ENCODE measurements at places on chromosomes 3 and 15.

GRCh38 chr3:178284181-178284580 lies 252.1 kb upstream of the KCNMB2 start:
- DNase-seq, result no peak

DNA sequence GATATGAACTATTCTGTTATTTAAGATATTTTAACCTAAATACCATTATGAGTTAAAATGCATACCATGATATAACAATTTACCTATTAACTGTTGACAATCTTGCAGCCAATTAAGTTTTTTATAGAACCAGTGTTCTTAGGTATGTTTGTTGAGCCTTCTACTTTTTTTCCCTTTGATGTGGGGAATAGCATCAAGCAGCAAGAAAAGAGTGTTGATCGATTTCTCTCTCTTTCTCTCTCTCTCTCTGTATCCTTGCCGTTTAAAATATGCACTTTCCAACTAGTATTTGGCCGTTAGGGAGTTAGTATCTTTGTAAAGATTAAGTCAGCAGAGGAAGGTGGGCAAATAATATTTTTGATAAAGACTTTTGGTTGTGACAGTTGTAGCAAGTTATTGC lies 5.9 kb downstream of the CHD2 start:
- no peak for DNase-seq

- DNase-seq, result no peak
Measured at GRCh38 chr3:108511055-108511454, 659 bp upstream of the MYH15 start.

- DNase-seq, result no peak
Measured at GRCh38 chr3:43390255-43390588, 103.9 kb downstream of the SNRK start.

- DNase-seq, result no peak
Measured at GRCh38 chr3:157094301-157094700, 65.6 kb downstream of the CCNL1 start.

DNA sequence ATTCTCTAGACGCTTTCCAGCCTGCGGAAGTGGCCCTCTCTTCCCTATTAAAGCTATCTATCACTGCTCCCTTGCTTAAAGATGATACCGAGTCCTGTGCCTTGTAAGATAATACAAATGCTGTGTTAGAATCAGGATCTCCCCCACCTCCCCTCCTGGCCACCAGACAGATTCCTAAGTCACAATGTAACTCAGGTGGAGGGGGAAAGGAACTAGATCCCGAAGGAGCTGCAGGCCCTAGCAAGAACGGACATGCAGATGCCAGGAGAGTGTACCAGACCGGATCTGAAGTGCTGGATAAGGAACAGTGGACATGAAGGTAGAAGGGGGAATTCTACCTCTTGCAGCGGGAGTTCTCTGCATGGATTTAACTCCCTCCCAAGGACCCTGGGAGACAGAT lies 230.7 kb upstream of the LYSMD4 start:
- no peak for DNase-seq

DNA sequence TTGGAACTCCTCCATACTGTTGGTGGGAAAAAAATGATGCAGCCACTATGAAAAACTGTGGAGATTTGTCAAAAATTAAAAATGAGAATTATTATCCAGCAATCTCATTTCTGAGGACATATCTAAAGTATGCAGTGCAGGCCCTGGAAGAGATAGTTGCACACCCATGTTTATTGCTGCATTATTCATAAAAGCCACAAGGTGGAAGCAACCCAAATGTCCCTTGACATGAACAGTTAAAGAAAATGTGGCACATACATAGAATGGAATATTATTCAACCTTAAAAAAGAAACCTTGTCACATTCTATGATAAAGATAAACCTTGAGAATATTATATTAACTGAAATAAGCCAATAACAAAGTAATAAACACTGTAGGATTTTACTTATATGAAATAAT lies 80.9 kb upstream of the ARHGEF26 start:
- DNase-seq, result no peak

GRCh38 chr15:53974813-53975212 lies 3.4 kb upstream of the UNC13C start:
- no peak for DNase-seq

DNA sequence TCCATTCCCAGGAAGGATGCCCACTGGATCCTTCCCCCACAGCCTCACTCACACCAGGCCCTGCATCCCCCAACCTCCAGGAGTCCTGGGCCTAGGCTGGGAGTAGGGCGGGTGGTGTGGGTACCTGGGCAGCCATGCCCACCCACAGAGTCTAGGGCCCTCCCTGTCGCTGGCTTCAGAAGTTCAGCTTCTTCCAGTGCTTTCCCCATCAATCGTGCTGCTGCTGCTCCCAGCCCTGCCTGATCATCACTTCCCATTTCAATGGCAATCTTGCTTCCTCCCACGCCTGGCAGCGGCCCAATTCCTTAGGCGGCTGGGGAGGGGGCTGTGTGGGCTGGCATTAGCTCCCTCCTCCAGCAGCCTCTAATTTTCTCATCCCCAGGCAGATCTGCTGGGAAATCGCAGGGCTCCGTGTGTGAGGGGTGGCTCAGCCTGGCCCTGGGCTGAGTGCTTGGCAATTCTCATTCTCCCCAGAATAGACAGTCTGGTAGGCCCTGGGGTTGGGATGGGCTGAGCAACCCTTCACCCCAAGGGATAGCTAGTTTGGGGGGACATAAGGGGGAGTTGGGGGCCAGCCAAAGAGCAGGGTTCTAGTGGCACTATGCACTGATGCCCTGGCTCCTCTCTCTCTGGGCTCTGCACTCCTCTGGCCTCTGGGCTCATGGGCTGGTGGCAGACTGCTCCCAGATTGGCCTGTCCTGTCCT lies 66.4 kb downstream of the SCN5A start:
- DNase-seq, result no peak

DNA sequence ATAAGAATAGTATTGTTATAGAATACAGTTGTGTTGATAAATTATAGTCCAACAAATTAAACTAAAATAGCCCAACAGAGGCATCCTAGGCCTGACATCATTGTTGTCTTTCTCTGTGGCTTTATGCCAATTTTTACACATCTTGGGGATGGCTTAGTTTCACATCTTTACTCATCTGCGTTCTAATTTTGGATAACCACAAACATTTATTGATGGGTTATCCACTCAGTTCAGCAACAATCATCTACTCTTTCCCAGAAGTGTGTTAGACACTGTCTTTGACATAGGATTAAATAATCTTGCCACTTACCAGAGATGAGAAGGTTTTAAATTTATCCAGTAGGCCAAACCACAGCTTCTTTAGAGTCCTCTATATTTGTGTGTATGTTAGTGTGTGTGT lies 120.8 kb upstream of the PHLDB2 start:
- DNase-seq, result no peak

DNA sequence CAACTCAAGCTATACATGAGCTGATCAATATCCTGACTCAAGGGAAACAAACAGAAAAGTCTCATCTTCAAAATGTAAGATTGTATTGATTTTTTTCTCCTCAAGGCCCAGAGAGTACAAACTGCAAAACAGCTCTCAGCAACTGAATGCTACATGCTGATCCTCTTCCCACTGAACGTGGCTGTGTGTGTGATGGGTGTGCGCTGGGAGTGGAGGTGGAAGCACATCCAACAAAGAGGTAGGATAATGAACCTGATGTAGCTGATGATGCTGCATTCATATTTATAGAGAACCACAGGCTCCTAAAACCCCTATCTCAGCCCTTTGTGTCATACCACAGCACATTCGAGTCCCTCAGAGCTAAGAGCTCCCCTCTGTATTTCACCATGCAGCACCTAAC lies 56.8 kb downstream of the GABRB3 start:
- DNase-seq, result no peak

- DNase-seq, result no peak
Measured at GRCh38 chr3:135908225-135908624, 57.3 kb upstream of the PPP2R3A start.

DNA sequence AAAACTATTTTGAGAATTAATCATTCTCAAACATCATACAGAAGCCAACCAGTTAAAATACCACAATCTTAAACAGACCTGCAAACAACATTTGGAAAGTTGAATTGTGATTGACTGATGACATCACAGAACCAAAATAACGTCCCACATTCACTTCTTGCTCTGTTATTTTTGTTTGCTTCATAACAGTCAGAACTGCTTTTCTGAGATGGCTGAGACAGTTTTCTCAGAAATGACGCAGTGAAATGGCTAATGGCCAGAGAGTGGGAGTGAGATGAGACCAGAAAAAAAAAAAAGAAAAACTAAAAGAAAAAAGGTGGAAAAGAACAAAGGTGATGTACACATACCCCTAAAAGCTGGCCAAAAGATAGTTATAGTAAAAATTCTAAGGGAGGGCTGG lies 1061.2 kb downstream of the FHIT start:
- DNase-seq, result no peak

DNA sequence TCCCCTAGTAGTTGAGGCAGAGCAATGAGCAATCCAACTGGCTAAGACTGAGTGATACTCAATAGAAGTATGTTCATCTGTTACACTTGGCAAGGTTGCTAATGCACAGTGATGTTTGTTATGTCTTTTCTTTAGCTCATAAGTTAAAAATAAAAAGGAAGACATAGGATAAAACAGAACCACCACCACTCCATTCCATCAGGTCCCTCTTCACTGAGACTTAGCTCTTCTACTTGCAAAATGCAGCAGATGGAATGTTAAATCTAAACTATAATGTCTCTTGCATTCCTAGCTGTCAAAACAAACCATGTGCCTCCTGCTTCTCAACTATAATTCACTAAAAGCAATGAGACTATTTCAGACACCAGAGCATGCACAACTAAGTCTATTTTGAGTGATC lies 265.6 kb upstream of the UBE2E2 start:
- no peak for DNase-seq

DNA sequence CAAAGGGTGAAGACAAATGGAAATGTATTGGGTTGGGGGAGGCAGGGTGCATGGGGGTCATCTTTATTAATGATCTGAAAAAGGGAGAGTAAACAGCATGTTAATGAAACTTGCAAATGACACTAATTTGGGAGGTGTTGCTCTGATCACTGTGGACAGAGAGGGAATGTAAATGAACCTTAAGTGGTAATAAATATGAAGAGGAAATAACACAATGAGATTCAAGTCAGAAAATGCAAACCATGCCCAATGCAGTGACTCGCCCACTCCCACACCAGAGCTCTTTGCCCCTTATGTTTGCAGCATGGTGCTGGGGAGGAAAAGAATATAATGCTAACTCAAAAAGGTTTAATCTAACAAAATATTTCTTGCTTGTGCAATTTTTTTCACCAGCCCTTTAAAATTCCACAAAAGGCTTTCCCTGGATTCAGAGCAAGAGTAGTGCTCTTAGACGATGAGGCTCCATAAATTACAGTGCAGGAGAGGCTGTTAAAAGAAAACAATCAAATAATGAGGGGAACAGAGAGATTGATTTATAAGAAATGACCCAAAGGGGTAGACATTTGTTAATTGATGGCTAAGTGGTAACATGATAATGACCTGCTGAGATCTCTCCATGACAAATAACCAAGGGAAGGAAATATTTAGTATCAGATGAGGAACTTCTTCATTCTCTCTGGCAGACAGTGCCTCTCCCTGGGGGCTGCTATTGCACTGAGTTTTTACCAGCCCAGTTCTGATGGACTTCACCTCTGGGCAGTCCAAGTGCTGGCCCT lies 210.0 kb upstream of the PPP2R3A start:
- no peak for DNase-seq

GRCh38 chr15:49832511-49832910 lies 211.7 kb downstream of the DTWD1 start:
- DNase-seq, result no peak

- DNase-seq, result no peak
Measured at GRCh38 chr15:83935774-83936173, 281.9 kb downstream of the ADAMTSL3 start.

DNA sequence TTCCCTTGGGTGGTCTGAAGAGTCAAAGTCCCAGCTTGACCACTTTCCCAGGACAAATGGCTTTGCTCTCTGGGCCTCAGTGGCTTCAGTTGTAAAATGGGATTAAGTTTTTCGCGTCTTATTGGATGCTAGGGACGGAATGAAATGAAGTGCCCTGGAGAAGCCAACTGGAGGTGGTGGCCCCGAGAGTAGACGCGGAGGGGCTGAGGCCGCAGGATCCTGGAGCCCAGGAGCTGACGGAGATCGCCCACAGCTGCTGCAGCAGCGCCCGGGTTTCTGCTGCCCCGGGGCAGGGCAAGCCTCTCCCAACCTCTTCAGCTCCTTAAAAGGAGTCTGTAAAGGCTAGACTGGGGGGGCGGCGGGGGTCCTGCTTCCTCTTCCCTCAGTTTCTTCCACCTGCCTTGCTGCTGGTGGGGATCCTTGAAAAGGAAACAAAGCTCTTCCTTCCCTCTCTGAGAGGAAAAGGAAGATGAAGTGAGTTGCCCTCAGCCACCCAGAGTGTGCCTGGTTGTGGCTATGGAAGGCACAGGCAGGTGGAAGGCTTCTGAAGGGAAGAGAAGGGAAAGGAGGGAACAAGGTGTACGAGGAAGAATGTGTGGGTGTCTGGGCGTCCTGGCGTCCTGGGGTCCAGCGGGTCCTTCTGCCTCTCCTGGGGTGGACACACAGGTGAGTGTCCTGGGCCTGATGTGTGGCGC lies 967 bp upstream of the BNC1 start:
- DNase-seq, result no peak

DNA sequence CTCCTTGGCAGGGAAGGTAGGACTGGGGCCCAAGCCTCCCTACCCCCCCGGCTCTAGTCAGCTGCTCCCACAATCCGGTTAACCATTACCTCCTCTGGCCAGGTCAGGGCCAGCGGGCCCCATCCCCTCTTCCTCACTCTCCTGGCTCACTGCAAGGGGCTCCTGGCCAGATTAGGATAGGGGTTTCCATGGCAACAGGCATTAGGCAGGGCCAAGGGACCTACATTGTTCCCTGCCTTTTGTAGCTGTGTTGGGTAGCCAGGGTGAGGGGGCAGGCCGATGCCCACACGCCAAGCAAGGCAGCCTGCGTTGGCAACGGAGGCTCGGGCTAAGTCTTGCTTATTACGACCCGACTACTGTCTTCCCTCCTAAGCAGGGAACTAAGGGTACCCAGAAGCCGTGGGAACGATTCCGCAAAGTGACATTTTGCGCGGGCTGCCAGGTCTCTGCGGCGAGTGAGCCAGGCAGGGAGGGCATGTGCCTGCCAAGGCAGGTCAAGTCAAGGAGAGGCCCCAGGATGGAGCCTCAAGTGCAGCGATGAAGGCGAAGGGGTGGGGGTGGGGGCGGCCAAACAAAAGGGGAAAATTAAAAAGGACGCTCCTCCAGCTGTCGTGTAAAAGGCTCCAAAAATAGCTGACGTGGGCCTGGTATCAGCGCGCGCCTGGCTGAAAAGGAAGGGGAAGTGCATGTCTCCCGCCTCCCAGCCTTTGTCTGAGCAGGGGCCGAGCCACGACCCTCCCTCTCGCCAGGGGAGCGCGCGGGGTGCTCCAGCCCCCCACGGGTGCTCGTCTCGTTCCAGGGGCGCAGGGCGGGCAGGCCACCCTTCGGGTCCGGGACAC lies 919 bp downstream of the IDH2 start:
- DNase-seq, result no peak

GRCh38 chr15:60585743-60586708 lies 107.1 kb upstream of the ICE2 start:
- no peak for DNase-seq

- no peak for DNase-seq
Measured at GRCh38 chr3:109339714-109340648, 2.6 kb upstream of the DPPA4 start.

Data from cortex of kidney (tissue), 1 donor.